ENCODE measurements at places on chromosomes 13 and 19.

DNA sequence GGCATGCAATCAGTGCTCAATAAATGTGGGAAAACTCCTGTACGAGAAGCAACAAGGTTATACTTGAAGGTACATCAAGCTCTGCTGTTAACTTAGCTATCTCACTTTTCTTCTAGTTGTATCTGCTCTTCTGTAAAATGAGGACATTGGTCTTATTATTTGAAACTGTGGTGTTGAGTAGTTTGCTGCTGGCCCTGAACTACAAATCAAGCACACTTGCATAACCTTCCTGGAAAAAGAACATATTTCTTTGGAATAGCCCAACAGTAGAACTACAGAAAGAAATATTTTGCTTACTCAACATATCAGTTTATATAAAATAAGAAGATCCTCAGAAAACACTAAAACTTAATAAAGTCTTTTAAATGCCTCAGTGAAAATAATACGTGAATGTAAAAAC lies 203.0 kb downstream of the KCTD12 start:
- no peak for DNase-seq

DNA sequence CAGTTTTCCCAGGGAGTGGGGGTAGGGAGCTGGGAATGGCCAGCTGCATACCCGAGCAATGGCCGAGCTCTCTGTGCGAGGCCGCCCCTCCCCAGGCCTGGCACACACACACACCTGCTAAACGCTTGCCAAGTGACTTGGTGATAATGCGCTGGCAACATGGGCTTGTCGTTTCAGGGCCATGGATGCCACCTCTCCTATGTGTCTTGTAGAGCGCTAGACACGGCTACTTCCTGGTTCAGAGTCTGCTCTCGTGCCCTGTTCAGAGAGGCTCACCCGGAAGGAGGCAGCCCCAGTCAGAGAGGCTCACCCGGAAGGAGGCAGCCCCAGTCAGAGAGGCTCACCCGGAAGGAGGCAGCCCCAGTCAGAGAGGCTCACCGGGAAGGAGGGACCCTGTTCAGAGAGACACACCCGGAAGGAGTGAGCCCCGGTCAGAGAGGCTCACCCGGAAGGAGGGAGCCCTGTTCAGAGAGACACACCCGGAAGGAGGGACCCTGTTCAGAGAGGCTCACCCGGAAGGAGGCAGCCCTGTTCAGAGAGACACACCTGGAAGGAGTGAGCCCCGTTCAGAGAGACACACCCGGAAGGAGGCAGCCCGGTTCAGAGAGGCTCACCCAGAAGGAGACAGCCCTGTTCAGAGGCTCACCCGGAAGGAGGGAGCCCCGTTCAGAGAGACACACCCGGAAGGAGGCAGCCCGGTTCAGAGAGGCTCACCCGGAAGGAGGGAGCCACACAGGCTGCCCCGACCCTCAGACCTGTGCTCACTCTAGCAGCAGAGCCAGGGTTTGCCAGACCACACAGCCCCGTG lies 4.2 kb downstream of the ADPRHL1 start:
- peak; percentile 97 for DNase-seq

- DNase-seq, result no peak
Observed at GRCh38 chr13:23985839-23986238, 88.5 kb upstream of the C1QTNF9B start.

DNA sequence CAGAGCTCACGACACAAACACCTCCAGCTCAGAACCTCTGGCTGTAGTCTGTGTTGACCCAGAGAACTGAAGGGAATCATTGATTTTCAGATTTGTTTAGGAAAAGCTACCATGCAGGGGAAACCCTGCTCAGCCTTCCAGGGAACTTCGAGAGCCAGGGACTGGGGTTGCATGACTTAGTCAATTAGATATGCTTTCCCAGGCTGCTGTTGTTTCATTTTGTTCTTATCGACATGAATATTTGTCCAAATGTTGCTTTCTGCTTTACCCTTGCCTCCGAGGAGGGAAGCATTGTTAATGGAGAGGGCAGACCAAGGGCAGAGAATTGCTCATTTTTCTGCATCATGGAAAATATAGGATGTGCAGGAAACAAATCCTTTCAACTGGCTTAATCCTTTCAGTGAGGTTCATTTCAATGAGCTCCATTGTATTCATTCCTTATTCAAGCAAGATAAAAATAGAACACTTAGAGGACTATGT lies 82.5 kb downstream of the KLF5 start:
- DNase-seq, result peak; percentile 11

- no peak for DNase-seq
Observed at GRCh38 chr13:45928176-45928575, 76.6 kb upstream of the SIAH3 start.

DNA sequence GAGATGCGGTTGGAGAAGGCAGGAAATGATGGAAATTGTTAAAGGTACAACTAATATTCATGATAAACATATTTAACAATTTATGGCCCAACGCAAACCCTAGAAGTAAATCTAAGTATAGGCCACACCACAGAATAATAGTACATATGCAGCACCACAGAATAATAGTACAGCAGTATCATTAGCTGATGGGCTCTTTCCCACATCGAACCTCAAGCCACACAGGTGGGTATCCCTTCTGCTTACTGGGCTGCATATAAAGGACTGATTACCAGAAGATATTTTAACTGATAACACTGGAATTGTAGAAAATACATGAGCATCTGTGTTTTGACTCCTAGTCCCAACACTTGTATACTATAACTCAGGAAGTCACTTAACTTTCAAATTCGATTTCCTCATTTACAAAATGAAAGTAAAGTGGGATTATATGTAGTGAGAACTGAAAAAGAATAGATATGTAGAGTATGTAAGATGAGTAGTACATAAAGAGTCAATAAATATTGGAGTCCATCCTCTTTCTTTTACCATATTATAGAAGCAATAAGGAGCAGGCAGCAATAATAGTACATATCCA lies 91.5 kb downstream of the TSC22D1 start:
- no peak for DNase-seq

GRCh38 chr13:26966701-26967080 lies 204.9 kb downstream of the USP12 start:
- DNase-seq, result no peak

GRCh38 chr13:51764184-51765141 lies 39.5 kb downstream of the DHRS12 start:
- DNase-seq, result no peak

GRCh38 chr13:26919311-26919710 lies 158.7 kb upstream of the GPR12 start:
- no peak for DNase-seq

- DNase-seq, result no peak
Observed at GRCh38 chr13:110944121-110944967, 29.5 kb upstream of the ANKRD10 start.

- no peak for DNase-seq
Observed at GRCh38 chr13:90315061-90315460, 1032.4 kb upstream of the MIR17HG start.

GRCh38 chr19:38577826-38578225 lies 39.9 kb downstream of the MAP4K1 start:
- no peak for DNase-seq

DNA sequence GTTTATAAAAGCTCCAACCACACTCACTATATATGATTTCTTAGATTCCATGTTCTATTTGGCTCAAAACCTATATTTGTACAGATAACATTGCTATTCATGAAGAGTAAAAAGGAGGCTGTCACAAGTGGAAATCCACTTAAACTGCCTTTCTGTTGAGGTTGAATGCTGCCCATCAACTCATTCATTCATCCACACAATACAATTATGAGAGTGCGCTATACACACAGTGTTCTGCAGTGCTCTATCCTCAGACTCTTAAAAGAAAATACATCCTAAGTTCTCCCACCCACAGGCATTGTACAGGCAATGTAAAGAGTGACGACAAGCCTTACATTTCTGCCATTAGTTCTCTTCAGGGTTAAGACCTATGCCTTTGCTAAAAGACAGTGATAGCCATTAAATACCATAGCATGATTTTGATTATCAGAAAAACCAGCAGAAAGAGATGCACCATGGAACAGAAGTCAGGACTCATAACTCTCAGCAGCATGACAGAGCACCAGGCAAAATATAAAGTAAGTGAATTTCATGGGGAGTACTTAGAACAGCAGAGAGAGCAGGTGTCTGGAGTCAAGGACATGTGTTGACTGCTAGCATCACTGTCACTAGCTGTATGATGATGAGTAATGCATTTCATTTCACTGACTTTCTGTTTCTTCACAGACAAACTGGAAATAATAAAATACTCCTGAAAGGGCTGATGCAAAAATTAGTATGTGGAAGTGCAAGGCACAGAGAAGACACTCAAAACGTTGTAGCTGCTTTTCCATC lies 218.0 kb downstream of the RBM26 start:
- DNase-seq, result peak; percentile 5

- no peak for DNase-seq
Observed at GRCh38 chr19:8573316-8573715, 3.9 kb downstream of the MYO1F start.

- no peak for DNase-seq
Observed at GRCh38 chr13:90899416-90899815, 448.1 kb upstream of the MIR17HG start.

GRCh38 chr19:34179066-34179465 lies 6.8 kb downstream of the LSM14A start:
- DNase-seq, result no peak

GRCh38 chr19:7947939-7948338 lies 4.5 kb upstream of the TIMM44 start:
- no peak for DNase-seq

DNA sequence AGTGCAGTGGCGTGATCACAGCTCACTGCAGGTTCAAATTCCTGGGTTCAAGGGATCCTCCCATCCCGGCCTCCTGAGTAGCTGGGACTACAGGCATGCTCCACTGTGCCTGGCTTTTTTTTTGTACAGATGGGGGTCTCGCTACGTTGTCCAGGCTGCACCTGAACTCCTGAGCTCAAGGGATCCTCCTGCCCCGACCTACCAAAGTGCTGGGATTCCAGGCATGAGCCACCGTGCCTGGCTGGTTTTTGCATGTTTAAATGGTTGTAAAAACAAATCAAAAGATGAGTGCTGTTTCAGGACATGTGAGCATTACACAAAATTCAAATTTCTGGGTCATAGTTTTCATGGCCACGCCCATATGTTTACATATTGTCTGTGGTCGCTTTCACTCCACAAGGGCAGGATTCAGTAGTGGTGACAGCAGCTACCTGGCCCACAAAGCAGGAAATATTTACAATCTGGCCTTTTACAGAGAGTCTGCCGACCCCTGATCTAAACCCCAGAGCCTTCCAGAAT lies 5.3 kb downstream of the MATK start:
- DNase-seq, result no peak

DNA sequence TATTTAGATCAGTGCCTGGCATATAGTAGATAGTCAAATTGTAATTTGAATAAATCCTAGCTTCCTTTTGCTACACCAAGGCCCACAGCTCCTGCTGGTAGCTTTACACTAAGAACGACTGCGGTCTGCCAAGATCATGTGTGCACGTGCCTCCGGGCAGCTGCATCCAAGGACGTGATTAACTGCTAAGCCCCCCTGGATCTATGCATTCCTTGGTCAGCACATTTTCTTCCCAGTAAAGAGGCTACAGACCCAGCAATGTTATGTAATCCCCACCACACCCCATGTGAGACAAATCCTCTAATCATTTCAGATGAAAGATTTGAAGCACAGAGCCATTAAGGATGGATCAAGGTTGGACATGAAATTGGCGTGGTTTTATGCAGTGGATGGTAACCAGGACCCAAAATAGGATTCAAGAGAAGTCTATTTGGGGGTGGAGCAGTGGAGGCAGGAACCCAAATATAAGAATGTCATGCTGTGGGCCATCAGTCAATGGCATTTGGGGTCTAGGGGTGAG lies 65.2 kb upstream of the PEG3 start:
- DNase-seq, result no peak

- DNase-seq, result peak; percentile 16
Observed at GRCh38 chr13:81104035-81104715, 763.2 kb upstream of the SPRY2 start.

DNA sequence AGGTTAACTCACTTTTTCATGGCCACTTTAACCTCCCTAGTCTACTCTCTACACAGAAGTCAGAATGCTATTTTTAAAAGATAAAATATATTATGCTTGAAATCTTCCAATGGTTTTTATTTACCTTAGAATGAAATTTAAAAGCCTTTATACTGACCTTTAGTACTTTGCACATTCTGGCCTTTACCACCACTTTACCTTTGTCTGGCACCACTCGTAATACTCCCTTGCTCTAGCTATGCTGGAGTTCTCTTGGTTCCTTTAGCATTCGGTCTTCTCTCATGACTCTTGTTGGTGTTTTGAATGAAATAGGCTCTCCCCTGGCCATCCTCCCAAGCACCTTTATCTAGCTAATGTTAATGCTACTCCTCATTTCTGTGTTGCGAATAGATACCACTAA lies 310.8 kb downstream of the GPC5 start:
- no peak for DNase-seq

GRCh38 chr19:49859682-49860335 lies 7.6 kb downstream of the PNKP start:
- DNase-seq, result no peak

Measured in NCI-H1436 (cell line).